ENCODE measurements at places on chromosomes 6 and 20.

- DNase-seq = no peak
Measured at GRCh38 chr6:80465513-80465912, 359.0 kb downstream of the BCKDHB start.

- DNase-seq = no peak
Measured at GRCh38 chr20:10795286-10796026, 121.7 kb upstream of the JAG1 start.

DNA sequence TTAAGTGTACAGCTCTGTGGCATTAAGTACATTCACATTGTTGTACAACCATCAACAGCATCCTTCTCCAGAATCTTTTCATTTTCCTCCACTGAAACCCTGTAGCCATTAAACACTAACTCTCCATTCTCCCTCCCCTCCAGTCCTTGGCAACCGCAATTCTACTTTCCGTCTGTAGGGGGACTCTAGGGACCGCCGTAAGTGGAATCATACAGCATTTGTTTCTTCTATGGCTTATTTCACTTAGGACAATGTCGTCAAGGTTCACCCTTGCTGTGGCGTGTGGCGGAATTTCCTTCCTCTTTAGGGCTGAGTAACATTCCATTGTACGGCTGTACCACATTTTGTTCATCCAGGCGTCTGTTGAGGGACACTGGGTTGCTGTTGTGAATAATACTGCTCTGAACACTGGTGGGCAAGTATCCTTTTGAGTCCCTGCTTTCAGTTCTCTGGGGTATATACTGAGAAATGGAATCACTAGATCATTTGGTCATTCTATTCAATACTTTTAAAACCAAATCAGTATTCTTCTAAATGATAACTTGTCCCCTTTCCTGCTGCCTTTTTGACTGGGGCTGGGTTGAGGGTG, 50.7 kb downstream of the PPP1R3G start:
- DNase-seq = peak; percentile 33

GRCh38 chr20:58246346-58246745, 17.9 kb upstream of the ANKRD60 start:
- peak; percentile 39 for DNase-seq

GRCh38 chr6:133964702-133965101, 11.7 kb downstream of the TBPL1 start:
- no peak for DNase-seq

DNA sequence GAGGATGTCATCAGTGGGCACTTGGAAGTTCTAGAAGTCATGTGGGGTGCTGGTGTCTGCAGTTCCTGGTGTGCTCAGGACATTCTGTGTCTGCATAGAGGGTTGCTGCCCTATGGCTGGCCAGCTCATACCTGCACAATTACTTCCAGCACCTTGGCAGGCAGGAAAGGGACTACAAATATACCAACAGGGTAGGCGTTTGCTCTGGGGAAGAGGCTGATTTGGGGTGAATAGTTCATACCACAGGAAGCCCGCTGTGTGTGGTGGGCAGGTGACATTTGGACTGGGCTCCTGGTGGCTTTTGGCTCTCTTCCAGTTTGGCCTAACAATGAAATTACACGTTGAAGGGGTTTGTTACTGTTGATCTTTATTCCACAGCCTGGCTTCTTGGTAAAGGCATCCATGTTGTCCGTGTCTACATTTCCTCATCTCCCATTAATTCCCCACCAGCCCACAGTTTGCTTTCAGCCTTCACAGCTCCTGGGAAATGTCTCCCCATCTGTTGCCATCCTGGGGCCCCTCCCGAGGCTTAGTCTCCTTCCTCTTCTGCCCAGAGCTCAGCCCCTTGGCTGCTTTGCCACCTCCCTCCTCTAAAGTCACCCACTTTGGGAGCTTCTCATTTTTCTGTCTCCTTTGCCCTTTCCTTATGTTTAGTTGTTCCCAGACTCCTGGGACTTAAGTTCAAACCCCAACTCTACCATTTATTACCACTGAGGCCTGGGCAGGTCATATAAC, 88.1 kb downstream of the RSPH3 start:
- no peak for DNase-seq

- no peak for DNase-seq
Measured at GRCh38 chr20:568097-568652, 24.6 kb upstream of the CSNK2A1 start.

GRCh38 chr6:118551063-118552053, 3.3 kb downstream of the PLN start:
- DNase-seq = peak; percentile 24

- no peak for DNase-seq
Measured at GRCh38 chr20:32354592-32355416, 3.3 kb upstream of the ASXL1 start.

DNA sequence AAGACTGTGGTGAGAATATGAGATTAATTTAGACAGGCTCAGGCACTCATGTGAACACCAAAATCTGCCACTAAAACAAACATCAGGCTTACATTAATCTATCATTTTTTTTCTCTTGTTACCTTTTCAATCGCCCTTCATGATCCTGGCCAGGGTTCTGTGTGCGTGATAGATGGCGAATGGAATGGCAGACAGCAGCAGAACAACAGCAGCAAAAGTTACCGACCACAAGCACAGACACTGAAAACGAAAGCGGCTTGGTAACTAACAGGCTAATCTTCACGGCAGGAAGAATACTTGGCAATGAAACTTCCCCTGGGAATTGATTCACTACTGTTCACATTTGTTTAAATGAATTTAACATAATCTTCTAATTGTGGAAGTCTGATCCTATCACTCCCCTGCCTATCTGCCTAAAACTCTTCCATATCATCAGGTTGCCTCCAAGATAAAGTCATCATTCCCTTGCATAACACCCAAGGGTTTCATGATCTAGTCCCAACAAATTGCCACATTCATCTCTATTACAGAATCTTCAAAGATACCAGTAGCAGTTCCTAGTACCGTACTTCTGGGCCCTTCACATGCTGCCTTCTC, 28.7 kb downstream of the PTPRK start:
- no peak for DNase-seq

DNA sequence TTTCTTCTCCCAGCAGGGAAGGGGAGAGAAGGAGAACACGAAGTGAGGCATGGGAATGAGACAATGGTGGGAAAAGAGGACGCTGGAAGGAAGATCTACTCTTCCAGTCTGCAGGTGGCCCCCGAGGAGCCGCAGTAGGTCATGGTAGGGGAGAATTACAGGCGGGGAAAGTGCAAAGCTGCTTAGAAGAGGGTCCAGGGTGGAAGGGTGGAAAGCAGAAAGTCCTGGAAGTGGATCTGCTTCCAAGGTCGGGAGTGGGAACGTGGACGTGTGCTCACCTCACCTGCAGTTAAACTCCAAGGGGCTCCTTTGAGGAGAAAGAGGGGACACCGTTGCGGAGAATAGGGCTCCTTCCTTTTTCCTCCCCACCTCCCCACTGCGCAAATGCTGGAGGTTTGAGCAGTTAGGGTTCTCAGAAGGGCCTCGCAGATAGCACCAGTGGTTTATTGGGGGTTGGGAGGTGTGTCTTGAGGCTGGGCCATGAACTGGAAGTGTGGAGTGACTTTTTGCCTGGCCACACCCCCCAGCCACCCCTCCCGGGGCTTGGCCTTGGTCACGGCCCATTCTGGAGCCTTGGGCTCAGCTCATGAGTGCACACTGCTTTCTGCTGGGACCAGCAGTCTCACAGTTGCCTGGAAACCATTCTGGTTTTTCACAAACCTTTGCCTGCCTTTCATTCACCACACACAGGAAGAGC, 100.4 kb upstream of the MLN start:
- DNase-seq = no peak

GRCh38 chr20:56554869-56555268, 21.8 kb downstream of the FAM209B start:
- DNase-seq = peak; percentile 41

DNA sequence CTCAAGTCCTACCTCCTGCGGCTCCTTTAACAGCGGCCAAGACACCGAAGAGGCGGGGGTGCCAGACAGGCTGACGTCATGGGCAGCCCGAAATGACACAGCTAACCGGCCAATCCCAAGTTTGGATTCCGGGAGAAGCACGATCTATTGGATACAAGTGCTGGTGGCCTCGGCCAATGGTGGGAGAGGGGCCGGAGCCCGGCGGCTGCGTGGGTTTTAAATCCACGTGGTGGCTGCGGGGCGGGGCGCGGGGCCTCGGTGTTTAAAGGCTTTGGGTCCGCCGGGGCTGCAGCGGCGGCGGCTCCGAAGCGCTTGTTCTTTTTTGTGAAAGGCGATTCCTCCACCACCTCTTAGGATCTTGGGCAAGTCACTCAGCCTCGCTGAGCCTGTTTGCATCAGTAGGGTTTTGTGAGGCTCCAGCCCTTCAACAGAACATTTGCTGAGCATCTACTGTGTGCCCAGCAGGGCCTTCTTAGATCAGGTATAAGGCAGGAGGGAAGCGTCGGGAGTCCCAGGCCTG, 8.7 kb upstream of the PMEPA1 start:
- DNase-seq = peak; percentile 99

GRCh38 chr6:125149256-125150144, 4.1 kb upstream of the TPD52L1 start:
- DNase-seq = no peak

- no peak for DNase-seq
Measured at GRCh38 chr6:35091346-35092083, 49.6 kb downstream of the TCP11 start.

DNA sequence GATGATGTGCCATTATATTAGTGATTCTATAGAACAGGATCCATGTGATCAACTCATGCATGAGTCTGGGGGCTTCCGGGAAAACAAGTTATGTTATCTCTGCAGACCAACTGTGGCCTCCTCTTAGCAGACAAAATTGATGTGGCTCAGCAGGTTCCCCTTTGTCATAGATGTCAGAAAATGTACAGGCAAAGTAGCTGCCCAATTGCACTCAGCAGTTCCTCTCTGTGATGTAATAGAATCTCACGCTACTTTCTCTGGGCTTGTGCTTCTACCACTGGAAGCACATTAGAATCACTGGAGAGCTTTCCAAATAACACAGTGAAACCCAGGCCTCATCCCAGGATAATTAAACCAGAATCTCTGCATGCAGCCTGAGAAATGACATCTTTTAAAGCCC, 253.1 kb downstream of the SLC24A3 start:
- DNase-seq = no peak

GRCh38 chr6:126110512-126111270, 124.4 kb downstream of the TRMT11 start:
- no peak for DNase-seq

DNA sequence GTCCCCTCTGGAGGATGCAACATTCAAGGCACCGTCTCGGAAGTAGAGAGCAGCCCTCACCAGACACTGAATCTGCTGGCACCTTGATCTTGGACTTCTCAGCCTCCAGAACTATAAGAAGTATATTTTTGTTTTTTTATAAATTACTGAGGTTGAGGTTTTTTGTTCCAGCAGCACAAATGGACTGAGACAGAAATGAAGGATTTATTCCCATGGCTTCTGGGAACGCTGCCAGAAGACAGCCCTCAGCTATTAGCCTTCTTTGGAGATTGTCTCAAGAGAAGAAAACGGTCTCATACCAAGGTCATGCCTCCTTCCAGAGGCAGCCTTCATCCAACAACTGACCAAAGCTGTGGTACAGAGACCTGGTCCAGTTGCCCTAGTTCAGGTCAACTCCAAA, 85.4 kb downstream of the CHMP4B start:
- no peak for DNase-seq

GRCh38 chr6:98945311-98946115, 2.2 kb downstream of the FBXL4 start:
- DNase-seq = no peak

- no peak for DNase-seq
Measured at GRCh38 chr20:4131911-4132310, 116.6 kb upstream of the RNF24 start.

- peak; percentile 18 for DNase-seq
Measured at GRCh38 chr6:87473419-87473903, 687 bp downstream of the SLC35A1 start.

DNA sequence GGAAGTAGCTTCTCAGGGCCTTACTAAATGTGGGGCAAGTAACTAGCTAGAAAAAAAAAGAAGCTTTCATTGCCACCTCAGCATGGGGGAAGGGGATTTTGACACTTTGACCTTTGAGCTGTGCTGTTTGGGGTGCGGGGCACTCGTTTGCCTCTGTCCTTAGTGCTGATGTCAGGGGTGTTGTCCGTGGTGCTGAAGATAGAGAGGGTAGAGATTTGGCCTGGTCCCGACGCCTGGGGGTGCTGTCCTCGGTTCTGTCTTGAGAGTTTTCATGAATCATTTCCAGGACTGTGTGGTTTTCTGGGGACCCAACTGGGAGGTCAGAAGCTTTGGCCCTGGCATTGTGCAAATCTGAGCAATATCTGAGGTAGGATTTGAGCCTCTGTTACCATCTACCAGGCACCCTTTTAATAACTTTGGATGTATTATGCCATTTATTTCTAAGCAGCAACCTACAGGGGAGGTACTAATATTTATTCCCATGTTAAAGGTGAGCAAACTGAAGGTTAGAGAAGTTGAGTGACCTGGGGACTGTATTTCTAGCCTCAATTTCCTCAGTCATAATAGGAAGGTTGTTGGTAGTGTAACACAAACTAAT, 78.0 kb downstream of the DLGAP4 start:
- DNase-seq = peak; percentile 90

DNA sequence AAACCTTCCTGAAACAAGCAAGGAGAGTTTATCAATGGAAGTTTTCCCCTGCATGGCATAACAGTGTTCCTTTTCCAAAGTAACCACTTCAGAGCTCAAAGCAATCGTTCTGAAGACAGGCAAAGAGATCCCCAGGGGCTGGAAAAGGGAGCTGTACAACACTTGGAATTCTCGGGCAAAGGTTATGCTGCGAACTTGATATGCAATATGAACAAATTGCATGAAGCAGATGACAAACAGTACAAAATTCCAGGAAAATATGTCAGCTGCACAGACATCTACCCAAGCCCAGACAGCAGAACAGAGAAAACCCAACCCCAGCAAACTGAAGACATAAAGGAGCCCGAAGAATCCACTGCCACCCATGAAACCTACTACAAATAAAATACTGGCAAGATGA, 18.4 kb downstream of the POPDC3 start:
- no peak for DNase-seq

- DNase-seq = no peak
Measured at GRCh38 chr6:73508776-73509175, 12.1 kb downstream of the EEF1A1 start.

- DNase-seq = no peak
Measured at GRCh38 chr6:1538810-1539478, 70.8 kb upstream of the FOXC1 start.

GRCh38 chr20:17499041-17499440, 32.1 kb downstream of the BFSP1 start:
- DNase-seq = no peak

DNA sequence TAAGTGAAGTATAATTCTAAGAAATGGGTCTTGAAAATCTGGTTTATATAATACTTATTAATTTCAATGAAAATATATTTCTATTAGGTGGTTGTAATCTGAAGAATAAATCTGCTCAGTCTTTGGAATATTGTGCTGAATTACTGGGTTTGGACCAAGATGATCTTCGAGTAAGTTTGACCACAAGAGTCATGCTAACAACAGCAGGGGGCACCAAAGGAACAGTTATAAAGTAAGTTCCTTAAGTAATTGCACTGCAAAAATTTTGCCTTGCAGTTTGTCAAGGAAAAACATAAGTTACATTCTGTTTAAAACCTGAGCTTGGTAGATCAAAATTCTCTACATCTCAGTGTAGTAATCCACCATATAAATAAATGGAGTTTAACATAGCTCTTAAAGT, 106.0 kb downstream of the MYO6 start:
- DNase-seq = peak; percentile 26

GRCh38 chr6:96211341-96211740, 195.6 kb downstream of the FUT9 start:
- DNase-seq = no peak
